ENCODE measurements at places on chromosomes 13 and 19.

- DNase-seq: no peak
These were observed 10.5 kb downstream of the MTMR6 start for GRCh38 chr13:25276748-25277147.

GRCh38 chr19:29255912-29256311 lies 43.0 kb upstream of the UQCRFS1 start:
- no peak for DNase-seq

GRCh38 chr13:73090116-73090822 lies 31.5 kb downstream of the KLF5 start:
- no peak for DNase-seq

GRCh38 chr13:79692846-79693245 lies 211.9 kb downstream of the NDFIP2 start:
- DNase-seq: no peak

- no peak for DNase-seq
These were observed 1253.0 kb downstream of the PCDH17 start for GRCh38 chr13:58884353-58885209.

DNA sequence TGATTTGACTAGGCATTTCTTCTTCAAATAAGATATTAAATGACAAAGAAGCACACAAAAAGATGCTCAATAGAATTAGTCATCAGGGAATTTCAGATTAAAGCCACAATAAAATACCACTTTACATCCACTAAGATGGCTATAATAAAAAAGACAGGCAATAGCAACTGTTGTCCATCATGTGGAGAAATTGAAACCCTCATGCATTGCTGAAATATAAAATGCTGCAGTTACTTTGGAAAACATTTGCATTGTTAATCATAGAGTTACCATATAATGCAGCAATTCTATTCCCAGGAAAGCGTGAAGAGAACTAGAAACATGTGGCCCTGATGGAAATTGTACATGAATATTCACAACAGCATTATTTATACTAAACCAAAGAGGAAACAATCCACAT lies 605.5 kb upstream of the SLITRK1 start:
- DNase-seq: no peak

DNA sequence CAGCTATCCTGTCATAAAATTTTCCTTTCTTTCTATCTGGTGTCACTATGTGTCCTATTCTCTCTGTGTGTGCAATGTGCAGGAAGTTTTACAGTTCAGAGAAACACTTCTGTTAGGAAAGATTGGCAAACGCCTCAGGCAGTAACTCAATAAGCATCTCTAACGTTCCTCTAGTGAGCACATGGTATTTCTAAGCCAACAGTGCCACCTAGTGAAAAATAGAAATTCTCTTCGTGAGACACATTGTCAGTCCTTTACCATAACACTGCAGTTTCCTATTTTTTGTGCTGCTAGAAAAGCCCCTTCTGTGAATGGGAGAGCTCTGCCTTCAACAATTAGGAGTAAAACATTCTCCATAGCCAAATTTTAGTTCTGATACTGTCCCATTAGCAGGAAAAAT lies 50.7 kb downstream of the ZNF723 start:
- no peak for DNase-seq

Measured in effector memory CD4-positive, alpha-beta T cell (primary cell).